ENCODE measurements at places on chromosomes 6 and 20.
A peak's percentile ranks its signal among the peaks of the same experiment; 100 is the strongest.

DNA sequence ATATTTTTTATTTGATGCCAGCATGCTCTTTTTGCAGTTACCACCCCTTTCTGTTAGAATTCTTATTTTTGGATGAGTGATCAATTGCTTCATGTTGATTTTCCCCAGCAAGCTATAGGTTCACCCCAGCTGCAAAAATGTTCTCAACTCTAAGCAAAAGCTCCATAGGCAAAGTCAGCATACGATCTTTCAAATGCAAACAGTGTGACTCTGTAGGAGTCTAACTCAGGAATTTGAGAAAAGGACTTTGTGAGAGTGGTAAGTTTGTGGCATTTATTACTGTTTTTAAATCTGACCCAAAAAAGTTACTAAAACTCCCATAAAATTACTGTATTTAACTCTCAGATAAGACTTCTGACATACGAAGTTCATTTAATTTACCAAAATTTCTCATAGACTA lies 134.9 kb upstream of the HSF2 start:
- DNase-seq = no peak

GRCh38 chr6:102742028-102742427 lies 1348.5 kb downstream of the GRIK2 start:
- DNase-seq = peak; percentile 65

DNA sequence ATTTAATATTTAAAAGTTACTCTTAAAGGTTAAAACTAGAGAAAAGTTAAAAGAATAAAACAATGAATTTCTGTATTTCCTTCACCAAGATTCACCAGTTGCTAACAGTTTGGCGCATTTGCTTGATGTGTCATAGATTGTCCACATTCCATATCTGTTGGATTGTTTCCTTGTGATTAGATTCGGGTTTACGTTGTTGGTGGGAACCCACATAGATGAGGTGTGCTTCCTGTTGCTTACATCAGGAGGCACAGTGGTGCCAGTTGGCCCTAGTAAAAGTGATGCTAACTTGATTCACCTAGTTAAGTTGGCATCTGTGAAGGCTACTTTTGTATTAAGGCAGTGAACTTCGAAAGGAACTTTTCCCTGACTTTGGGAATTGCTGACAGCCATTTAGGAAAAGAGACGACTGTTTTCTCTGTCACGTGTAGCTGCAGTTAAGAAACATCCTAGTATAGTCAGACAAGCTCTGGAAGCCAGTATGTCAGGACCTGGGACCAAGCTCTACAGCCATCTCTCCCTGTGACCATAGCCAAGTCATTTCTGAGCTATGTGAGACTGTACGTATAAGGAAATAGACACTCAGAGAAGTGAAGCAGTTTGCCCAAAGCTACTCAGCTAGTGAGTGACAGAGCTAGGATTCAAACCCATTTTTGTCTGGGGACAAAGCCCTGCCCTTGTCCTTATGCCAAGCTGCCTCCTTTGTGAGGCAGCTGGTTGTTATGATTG lies 49.0 kb downstream of the PPARD start:
- no peak for DNase-seq

- DNase-seq = no peak
Observed at GRCh38 chr6:147438758-147439528, 69.5 kb upstream of the SAMD5 start.

DNA sequence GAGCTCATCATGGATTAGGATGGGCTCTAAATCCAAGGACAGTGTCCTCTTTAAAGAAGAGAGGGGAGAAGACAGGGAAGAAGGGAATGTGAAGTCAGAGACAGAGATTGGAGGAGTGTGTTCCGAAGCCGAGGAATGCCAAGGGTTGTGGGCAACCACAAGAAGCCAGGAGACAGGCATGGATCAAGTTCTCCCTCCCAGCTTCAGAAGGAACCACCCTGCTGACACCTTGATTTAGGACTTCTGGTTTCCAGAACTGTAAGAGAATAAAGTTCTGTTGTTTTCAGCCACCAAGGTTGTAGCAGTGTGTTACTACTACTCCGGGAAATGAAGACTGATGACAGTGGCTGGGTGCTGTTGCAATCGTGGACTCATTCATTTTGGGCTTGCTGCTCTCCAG lies 120.1 kb downstream of the RPS12 start:
- DNase-seq = no peak

GRCh38 chr6:20178327-20178726 lies 33.9 kb downstream of the MBOAT1 start:
- no peak for DNase-seq

GRCh38 chr6:151007076-151007475 lies 141.6 kb downstream of the MTHFD1L start:
- no peak for DNase-seq

GRCh38 chr6:97440590-97441176 lies 157.7 kb upstream of the MMS22L start:
- peak; percentile 94 for DNase-seq

DNA sequence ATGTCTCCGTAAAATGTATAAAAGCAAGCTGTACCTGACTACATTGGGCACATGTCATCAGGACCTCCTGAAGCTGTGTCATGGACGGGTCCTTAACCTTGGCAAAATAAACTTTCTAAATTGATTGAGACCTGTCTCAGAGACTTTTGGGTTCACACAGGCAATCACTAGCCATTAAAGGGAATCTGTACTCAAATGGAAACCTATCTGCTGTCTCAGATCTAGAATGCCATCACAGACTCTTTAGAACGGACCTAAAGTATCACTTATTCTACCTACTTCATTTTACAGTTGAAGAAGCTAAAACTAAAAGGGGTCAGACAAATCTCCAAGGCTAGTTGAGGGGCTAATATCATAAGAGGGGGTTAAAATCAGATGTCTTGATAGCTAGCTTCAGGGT lies 11.1 kb downstream of the SAMD3 start:
- DNase-seq = no peak

GRCh38 chr6:123393331-123393730 lies 243.4 kb downstream of the TRDN start:
- peak; percentile 66 for DNase-seq

- no peak for DNase-seq
Observed at GRCh38 chr6:54037277-54037779, 73.9 kb upstream of the MLIP start.

GRCh38 chr6:22737331-22737730 lies 168.0 kb downstream of the HDGFL1 start:
- peak; percentile 91 for DNase-seq

GRCh38 chr6:75855052-75855451 lies 106.0 kb downstream of the MYO6 start:
- peak; percentile 67 for DNase-seq

DNA sequence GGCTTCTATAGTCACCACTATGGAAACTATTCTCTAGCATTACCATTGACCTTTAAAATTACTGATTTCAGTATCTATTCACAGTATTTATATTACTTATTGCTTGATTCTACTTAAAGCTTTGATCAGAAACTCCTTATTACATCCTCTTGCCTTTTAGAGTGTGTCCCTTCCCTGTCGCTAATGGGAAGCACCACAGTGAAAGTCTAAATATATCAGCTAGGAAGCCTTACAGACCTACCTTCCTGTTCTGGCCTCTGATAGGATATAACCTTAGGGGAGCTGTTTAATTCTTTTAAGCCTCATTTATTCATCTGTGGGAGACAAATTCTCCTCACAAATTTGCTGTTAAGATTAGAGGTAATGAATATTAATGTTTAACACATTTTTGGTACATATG lies 122.7 kb downstream of the ADGRB3 start:
- DNase-seq = no peak

GRCh38 chr6:96947055-96947454 lies 22.5 kb downstream of the KLHL32 start:
- DNase-seq = no peak

DNA sequence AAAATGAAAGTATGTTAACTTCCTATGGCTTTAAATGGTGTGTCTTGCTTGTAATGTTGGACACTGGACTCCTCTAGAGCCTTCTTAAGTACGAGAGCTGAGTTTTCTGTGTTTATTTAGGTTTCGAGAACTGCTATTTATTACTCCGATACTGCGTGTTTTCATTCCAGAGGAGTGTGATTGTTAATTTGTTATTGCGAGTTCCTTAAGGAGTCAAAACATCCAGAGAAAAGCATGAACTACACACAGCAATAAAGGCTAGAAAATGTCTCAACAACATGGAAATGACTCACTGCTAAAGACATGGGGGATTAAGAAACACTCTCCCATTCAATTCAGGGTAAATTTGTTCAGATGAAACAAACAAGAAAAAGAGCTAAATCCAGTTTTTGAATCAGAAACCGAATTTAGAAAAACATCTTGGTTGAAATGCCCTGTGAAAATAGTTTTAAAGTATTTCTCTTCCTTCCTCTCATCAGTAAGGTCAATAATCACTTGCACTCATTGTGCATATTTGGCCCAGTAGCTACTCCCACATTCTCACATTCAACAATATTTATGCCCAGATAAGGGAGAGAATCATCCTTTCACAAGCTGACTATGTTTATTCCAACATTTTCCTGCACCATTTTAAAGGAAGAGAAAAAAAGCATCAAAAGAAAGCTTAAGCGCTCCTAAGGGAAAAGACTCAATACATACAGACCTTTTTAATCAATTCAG lies 36.0 kb downstream of the ATXN1 start:
- no peak for DNase-seq

DNA sequence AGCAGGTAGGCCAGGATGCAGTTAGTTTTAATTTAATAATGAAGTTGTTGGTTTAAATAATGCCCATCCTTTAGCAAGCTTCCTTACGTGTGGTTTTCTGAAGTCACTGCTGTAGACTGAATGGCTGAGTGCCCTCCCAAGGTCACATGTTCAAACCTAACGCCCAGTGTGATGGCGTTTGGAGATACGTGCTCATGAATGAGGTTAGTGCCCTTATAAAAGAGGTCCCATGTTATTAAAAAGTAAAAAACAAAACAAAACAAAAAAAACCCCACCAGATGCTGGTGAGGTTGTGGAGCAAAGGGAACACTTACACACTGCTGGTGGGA lies 16.3 kb downstream of the LRP11 start:
- no peak for DNase-seq

DNA sequence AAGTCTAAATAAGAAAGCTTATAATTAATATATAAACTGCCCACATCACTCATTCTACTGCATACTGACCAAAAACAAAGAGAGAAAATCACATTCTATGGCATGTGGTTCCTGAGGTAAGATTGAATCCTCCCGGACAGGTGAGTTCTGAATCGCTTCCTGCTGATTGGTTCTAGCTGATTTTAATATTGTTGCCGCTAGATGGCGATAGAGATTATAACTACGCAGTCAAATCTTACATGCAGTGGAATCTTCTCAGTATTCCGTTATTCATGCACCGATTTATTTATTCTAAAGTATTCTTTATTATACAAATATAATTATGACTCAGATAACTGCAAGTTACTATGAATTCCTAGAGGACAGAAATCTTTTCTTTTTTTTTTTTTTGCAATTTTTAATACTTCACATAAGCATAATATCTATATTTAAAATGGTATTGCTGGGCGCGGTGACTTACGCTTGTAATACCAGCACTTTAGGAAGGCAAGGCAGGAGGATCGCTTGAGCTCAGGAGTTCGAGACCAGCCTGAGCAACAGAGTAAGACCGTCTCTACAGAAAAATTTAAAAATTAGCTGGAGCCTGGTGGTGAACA lies 24.2 kb upstream of the TMX4 start:
- DNase-seq = peak; percentile 71

- DNase-seq = no peak
Observed at GRCh38 chr20:19019734-19020364, 192.6 kb upstream of the SLC24A3 start.

DNA sequence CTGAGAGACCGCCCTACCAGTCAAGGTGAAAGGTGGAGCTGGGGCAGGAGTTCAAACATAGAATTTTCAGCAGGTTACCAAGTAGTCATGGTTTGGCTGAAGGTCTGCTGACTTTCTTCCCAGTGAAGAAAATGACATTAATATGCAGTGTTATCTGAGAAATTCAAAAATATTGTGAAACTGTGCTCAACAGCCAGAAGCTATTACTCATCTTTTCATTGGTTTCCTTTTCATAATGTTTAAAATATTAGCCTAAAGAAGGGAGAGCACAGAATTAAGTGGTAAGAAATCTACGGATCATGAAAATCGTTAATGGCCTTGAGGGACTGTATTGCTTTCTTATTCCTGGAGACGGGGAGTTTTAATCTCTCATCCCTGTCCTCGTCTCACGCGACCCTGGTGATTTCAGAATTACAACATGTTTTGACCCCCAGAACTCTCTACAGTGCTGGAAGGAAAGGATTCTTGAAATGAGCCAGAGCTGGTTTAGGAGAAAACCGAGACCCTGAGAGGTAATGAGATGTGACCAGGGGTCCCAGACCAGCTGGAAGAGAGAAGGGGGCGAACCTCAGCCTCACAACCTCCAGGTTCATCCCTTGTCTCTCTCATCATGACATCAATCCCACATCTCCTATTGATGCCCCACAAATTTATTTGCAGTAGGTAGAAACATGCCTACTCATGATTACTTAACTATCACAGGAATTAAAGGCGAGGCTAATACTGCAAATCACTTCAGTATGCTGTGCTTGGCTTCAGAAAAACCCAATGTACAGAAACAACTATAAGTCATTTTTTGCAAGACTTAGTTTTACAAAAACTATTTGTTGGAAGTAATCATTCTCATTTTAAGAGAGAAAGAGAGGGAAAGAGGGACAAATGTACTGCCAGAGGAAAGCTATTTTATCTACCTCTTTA lies 209.5 kb downstream of the FNDC1 start:
- DNase-seq = no peak

DNA sequence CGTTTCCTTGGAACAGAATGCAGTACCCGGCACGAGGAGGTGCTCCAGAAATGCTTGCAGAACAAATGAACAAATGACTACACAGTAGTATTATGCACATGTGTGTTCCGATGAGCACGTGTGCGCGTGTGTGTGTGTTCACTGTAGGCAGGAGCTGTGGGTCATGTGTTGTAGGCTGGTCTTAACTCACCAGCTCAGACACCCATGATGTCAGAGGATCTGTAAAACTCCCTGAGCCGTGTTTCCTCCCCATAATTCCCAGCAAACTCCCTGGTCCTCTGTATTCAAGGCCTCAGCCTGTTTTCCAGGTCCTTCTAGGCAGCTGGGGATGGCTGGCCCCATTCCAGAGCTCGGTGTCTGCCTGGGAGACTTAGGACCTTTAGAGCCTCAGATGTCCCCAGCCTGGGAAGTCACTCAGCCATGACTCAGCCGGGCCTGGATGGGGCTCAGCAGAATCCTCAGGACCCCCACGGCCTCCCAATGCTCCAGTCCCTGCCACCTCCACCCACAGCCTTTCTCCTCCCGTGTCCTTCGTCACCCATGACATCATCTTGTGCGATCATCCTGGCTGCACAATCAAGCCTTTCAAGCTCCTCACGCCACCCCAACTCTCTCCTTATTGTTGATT lies 475.0 kb upstream of the SULF2 start:
- peak; percentile 40 for DNase-seq

GRCh38 chr20:47927944-47928343 lies 142.7 kb upstream of the SULF2 start:
- no peak for DNase-seq

GRCh38 chr20:62739581-62740285 lies 31.1 kb downstream of the NTSR1 start:
- DNase-seq = no peak

DNA sequence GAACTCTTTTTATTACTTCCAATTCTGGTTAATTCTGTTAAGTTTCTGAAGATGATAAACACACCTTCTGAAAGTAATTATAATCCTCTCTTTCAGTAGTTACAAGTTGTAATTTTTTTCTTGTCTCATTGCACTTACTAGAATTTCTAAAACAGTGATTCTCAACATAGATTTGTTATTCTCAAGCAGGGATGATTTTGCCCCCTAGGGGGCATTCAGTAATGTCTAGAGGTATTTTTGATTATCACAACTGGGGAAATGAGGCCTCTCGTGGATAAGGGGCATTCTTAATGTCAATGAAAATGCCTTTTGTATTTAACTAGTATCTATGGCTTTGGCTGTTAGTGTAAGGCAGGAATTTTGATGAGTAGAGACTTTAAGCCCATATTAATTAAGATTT lies 39.4 kb upstream of the MAFB start:
- DNase-seq = no peak

GRCh38 chr6:15242503-15242902 lies 3.4 kb upstream of the JARID2 start:
- DNase-seq = no peak

Data from brain (organoid and tissue), 16 donors.